ENCODE measurements at places on chromosomes 1 and 21.

GRCh38 chr1:84583648-84584047 is 9.4 kb upstream of the CTBS start:
- no peak for DNase-seq

GRCh38 chr1:111446546-111446945 is 2.5 kb downstream of the WDR77 start:
- no peak for DNase-seq

GRCh38 chr21:45424854-45425795 is 20.2 kb downstream of the COL18A1 start:
- no peak for DNase-seq

DNA sequence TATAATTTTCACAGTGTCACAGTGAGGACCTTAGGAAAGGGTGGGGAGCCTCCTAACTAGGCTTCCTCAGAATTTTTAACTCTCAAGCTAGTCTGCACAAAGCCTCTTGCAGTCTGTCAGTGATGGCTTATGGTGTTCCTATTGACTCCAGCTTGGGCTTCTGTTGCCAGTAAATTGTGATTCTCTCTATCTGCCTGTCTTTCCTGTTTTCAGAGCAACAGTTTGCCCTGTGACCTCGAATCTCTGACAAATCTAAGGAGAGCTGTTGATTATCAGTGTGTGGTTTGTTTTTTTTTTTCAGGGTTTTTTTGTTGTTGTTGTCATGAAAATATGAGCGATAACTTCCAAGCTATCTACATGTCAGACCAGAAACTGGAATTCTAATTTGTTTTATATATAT is 423.2 kb upstream of the B3GALT2 start:
- no peak for DNase-seq

DNA sequence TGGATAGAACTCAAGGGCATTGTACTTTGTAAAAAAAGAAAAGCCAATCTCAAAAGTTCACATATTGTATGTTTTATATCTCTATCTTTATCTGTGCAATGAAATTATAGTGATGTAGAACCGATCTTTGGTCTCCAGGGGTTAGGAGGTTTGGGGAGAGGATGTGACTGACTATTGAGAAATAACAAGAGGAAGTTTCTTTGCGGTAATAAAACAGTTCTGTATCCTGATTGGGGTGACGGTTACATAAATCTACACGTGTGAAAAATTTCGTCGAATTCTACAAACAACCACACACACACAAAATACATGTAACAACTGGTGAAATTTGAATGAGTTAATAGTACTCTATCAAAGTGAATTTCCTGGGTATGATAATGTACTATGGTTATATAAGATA is 10.6 kb upstream of the OR2T33 start:
- DNase-seq = no peak

GRCh38 chr1:153253693-153254092 is 5.8 kb upstream of the LORICRIN start:
- DNase-seq = no peak

DNA sequence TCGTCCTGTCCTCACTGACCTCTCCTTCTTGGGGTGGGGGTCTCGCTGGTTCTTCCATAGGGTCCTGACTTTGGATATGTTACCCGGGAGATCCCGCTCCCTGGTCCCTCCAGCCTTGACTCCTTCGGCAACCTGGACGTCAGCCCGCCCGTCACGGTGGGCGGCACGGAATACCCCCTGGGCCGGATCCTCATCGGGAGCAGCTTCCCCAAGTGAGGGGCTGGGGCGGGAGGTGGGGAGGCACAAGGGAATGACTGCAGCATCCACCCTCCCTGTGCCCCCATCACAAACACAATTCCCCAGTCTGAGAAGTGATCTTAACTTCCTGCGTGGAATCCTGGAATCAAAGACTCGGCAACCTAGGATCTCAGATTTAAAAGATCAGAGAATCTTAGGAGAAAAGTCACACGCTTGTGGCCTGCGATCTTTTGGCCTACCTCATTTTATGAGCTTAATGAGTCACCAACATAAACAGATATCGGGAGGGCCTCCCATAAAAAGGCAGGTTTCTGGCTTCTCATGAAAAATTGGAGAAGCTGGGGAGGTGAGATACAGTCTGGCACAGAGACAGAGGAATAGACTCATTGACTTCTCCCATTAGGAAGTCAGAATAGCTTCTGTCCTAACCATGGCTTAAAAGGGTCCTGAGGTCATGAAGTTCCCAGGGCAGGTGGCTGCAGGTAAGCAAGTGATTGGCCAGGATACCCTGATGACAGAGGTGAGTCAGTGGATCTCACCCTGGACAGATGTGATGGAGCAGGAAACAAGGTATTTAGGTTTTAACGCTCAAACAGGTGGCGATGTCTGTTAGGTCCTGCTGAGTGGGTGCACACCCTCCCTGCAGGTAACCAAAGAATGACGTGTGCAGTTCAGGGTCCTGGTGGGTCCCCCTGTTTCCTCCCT is 15.9 kb upstream of the PADI3 start:
- no peak for DNase-seq

DNA sequence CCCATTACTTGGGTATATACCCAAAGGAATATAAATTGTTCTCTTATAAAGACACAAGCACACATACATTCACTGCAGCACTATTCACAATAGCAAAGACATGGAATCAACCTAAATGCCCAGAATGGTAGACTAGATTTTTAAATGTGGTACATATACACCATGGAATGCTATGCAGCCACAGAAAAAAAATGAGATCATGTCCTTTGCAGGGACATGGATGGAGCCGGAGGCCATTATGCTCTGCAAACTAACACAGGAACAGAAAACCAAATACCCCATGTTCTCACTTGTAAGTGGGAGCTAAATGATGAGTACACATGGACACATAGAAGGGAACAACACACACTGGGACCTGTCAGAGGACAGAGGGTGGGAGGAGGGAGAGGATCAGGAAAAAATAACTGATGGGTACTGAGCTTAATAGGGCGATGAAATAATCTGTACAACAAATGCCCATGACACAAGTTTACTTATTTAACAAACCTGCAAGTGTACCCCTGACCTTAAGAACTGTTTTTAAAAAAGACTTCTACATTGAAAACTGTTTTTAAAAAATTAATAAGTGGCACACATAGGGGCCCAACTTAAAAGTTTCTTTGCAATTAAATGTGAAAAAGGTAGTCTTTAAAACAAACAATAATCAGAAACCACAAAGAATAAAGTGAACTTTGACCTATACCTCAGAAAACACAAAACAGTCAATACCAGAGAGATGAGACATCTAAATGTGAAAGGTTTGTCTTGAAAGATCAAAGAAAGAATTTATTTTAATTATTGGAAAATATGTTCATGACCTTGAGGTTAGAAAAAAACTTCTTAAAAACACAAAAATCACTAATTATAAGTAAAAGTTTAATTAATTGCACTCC is 75.2 kb downstream of the CDC42BPA start:
- no peak for DNase-seq

DNA sequence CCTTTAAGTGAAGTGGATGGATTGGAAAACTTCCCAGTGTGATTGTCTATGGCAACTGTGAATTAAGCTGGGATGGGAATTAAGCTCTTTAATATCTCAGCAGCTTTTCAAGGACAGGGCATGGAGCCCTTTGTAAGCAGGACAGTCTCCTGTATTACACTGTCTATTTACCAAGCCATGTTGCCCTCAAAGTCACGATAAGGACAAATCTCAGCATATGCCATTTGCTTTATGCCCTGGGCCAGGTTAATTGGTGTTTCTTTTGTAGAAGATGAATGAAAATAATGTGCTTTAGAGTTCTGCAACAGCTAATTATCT is 17.6 kb downstream of the UTP25 start:
- DNase-seq = no peak

- no peak for DNase-seq
Observed at GRCh38 chr1:788835-789234, 102.4 kb upstream of the OR4F16 start.

DNA sequence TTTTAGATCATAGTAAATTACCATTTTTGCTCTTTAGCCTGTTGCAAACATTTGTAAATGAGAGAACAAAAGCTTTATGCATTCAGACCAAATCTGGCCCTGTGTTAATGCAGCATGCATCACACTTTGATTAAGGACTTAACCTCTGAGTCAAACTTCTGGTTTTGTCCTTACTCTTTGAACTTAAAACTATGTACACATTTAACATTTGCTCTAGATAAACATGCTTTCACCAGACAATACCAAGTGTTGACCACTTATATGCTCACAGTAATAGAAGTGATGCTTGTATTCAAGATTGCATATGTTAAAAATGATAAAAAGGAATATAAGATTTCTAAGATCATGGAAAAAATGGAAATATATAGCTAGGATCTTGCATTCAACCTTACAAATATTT is 1095.3 kb downstream of the ADGRL2 start:
- no peak for DNase-seq

DNA sequence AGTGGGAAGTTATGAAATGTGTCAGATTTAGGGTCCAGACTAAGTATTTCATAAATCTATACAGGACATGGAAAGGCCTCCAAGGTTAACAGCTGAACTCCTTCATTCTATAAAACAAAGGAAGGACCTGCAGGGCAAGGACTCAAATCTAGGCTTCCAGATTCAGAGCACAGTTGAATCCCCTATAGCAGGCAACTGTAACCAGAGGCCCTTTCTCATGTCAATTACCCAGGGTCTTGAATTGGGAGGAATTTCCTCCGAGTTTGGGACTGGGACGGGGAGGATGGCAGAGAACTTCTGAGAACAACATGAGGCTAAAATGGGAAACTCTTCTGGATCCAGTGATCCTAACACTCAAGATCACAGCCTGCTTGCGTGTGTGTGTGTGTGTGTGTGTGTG is 112.9 kb upstream of the BEND5 start:
- no peak for DNase-seq

- DNase-seq = no peak
Observed at GRCh38 chr1:29641921-29642320, 405.6 kb downstream of the PTPRU start.

GRCh38 chr1:9262096-9262986 is 27.8 kb downstream of the H6PD start:
- DNase-seq = no peak

DNA sequence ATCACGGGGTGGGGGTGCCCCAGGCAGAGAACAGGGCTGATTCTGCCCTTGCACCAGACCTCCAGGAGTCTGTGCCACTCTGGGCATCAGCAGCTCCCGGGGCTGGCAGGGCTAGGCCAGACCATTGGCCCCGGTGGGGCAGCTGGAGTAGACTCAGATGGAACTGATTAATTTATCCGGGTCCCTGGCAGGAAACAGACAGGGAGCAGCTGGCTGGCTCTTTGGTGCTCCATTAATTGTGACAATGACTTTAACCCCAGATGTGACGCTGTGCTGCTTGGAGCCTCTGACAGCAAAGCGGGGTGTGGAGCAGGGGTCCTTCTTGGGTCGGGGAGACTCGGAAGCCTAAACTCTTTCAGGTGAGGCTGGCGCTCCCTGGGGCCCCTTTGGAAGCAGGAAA is 9.5 kb downstream of the EPHA8 start:
- DNase-seq = no peak
